Esophagus squamous epithelium (tissue), 5 donors: ENCODE measurements at places on chromosomes 5 and 9.

DNA sequence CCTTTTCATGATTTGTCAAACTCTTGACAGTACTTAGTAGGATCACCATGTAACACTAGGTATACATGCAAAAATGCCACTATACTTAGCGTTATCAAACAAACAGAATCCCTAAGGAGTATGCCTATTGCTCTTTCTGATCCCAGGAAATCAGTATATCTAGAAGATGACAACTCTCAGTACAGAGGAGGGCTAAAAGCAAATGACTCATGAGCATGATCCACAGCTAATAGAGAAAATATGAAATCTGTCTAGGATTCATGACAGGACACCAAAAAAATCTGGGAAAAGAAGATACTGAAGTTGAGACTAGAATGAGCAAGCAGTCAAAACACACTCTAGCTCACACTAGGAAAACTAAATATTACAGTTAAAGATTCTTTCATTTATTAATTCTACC, 89.2 kb downstream of the RAPGEF6 start:
- DNase-seq = no peak

GRCh38 chr9:82665324-82665723, 397.6 kb downstream of the RASEF start:
- no peak for DNase-seq

DNA sequence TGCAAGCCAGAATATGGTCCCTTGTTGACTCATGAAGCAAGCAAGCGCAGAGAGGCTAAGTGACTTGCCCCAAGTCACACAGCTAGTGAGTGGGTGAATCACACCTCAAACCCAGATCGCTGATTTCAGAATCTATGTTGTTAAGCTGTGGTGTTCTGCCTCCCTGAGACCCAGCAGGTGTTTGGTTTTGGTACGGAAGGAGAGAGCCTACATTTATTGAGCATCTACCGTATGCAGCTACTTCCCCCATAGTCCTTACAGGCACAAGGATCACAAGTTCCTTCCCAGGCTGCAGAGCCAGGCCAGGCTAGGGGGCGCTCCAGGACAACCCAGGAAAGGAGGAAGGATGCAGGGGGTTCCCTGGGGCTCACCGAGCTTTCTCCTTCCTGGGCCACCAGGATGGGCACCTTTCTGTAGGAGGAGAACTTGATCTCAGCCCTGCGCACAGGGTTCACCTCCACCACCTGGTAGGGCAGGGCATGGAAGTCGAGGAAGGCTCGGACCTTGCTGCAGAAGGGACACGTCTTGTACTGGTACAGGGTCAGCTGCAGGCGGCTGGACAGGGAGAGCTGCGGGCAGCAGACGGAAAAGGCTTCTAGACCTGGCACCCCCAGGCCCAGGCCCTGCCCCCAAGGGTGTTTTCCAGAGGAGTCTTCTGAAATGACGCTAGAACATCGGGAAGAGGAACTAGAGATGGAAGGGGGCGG, 2.5 kb downstream of the PTGES2 start:
- no peak for DNase-seq

- no peak for DNase-seq
These were observed 311.8 kb upstream of the DMRT1 start for GRCh38 chr9:529731-530130.

DNA sequence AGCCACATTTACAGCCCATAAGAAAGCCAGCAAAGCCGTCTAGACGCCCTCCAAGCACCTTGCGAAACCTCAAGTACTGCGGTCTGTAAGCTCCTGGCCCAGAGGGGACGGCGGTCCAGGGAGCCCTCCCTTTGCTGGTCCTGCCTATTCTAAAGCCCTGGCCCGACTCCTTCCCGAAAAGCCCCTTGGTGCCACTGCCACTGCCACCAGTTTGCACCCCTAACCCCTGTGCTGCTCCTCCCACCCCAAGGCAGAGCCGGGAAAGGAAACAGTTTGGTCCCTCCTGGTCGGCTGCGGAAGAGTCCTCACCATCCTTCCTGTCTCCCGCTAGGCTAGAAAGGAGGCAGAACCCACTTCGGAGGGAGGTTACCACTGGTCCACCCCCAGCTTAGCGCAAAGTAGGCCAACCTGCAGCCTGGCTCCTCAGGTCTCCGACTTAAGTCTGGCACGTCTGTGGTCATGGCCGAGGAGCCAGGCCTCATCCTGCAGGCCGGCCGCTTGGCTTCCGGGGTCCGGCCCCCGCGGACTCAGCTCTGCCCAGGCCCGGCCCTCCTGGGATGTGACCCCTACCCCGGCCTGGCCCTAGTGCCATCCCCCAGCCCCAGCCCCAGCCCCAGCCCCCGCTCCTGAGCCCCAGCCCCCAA, 916 bp downstream of the TOR1A start:
- DNase-seq = no peak

GRCh38 chr5:118405650-118406061, 582.7 kb downstream of the DTWD2 start:
- DNase-seq = no peak

DNA sequence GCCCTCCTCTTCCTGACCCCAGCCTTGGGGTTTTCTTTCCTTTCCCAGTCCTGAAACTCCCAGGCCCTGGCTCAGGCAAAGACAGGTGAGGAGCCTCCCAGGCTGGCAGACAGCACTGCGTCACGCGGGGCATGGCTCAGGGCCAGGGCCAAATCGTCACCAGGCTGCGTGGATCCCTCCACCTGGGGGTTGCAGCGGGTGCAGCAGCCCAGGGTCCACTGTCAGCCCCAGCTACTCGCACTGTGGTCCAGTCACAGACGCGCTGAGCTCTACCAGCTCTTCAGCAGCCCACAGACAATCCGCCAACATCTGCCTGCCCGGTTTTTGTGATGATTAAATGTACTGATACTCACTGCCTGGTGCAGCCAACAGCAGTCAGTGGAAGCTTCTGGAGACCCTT, 12.1 kb downstream of the FAM78A start:
- DNase-seq = no peak

- no peak for DNase-seq
These were observed 1.2 kb upstream of the REXO4 start for GRCh38 chr9:133419005-133419404.

GRCh38 chr9:113375057-113376023, 1.4 kb downstream of the HDHD3 start:
- DNase-seq = no peak

DNA sequence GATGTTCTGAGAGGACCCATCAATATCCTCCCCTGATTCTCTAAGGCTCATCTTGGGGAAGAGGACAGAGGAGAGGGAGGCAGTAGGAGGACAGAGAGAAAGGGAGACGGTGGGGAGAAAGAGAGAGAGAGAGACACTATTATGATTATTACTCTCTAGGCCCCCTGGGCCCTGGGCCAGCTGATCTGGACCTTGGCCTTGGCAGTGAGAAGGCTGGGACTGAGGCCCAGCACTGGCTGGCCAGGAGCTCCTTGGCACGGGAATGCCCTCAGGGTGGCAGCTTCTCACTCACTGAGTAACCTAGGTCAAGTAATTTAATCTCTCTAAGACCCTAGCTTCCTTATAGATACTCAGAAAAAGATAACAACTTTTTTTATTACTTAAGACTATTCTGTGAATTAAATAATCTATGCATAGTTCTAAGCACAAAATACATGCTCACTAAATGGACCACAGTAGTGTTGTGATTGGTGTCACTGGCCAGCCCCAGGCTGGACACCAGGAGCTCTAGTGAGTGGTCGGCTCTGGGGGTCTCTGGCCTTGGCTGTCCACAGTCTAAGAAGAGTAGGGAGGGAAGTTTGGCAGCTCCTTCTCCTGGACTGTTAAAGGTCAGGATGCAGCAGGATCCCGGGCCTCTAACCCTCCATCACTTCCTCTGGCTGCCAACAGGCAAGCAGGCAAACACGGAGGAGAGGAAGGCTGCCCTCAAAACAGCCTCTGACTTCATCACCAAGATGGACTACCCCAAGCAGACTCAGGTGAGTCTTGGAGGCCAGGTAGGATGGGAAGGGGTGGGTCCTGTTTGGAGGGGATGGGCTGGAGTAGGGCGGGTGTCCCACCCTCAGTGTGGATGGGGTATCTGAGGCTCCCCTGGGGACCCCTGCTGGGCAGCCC, 50.0 kb downstream of the GSN start:
- no peak for DNase-seq

- no peak for DNase-seq
These were observed 120.7 kb downstream of the PBX3 start for GRCh38 chr9:125867751-125868415.

GRCh38 chr9:107090218-107090617, 192.9 kb upstream of the RAD23B start:
- no peak for DNase-seq

DNA sequence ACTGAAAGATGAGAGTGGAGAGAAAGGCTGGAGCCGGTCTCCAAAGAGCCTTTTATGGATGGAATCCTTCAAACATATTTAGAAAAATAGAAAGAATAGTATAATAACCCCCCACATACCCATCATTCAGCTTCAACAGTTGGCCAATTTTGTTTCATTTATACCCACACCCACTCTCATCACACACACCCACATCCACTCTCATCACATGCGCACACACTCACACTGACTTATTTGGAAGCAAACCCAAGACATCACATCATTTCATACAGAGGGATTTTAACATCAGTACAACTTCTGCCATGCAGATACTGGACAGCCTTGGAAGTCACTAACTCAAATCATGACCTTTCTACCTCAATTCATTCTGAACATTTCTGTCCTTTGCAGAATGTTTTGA, 72.8 kb upstream of the CPLX2 start:
- no peak for DNase-seq

- DNase-seq = no peak
These were observed 58.5 kb downstream of the MACROH2A1 start for GRCh38 chr5:135340568-135340967.

DNA sequence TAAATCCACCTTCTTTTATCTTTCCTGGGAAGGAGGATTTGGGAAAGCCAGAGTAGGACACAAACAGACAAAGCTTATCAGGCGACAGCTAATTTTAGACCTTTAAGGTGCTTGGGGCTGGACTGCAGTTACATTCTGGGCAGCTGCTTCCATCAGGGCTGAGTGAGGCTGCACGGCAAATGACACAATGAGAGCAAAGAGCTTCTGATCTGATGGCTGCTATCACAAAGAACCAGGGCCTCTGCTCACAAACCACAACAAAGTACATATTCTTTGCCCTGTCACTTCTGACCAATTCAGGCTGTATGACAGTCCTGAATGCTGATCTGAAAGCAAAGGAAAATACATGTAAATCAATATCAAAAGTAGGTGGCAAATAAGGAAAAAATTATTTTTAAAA, 93.1 kb downstream of the MRPS27 start:
- no peak for DNase-seq

- no peak for DNase-seq
These were observed 23.8 kb downstream of the SHC3 start for GRCh38 chr9:89154651-89155336.

DNA sequence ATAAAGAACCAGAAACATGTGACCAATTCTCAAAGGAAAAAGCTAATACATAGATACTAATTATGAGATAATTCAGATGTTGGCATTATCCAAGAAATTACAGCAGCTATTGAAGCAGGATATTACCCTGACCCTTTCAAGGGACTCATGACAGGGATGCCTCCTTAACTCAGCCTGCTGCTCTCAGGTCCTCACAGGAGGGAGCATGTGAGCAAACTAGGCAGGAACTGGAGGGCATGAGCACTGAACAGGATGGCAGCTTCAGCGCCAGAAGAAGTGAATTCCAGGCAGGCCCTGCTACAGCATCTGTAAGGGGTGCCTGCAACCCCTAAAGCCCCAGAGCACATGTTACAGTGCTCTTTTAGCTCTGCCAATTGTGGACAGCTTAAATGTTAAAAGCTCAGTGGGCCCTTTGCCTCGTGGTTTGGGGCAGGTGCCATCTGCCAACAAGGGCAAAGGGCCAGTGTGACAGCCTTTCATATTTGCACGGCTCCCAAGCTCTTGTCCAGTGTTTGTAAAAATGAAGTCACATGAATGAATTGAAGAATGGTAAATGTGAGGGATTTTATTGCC, 464.7 kb upstream of the COX7C start:
- no peak for DNase-seq

DNA sequence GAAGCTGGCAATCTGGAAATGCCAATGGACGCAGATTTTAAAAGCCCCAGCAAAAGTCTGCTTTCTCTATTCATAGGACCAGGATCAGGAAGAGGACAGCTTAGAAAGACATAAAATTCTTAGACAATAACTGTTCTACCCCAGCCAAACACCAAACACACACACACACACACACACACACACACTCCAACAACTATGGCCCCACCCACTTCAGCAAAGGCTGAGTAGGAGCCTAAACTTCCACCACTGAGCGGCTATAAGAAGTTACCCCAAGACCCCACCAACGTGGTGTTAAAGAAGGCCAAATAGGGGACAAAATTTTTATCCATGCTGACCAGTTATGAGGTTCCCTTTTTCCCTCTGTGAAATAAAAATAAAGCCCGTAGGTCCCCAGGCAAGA, 32.9 kb downstream of the ZMAT2 start:
- no peak for DNase-seq

DNA sequence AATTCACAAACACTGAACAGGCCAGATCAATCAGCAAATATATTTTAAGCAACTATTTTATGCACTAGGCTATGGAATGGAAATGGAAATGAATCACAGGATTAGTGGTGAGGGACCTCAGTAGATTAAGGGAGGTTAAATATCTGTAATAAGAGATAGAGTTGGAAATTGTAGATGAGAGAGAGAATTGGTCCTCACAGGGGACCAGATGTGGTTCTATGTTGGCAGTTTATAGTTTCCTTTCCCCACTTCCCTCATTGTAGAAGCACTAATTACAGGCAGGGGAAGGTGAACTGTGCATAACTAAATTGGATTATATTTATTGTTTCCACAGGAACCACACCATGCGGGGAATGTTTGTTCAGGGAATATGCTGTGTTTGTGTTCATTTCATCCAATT, 496.2 kb downstream of the ARHGEF28 start:
- DNase-seq = no peak
